COLO829 (cell line): ENCODE measurements at places on chromosomes 2 and 18.

GRCh38 chr2:88669482-88670214 is 21.8 kb upstream of the RPIA start:
- peak; percentile 66 for DNase-seq

DNA sequence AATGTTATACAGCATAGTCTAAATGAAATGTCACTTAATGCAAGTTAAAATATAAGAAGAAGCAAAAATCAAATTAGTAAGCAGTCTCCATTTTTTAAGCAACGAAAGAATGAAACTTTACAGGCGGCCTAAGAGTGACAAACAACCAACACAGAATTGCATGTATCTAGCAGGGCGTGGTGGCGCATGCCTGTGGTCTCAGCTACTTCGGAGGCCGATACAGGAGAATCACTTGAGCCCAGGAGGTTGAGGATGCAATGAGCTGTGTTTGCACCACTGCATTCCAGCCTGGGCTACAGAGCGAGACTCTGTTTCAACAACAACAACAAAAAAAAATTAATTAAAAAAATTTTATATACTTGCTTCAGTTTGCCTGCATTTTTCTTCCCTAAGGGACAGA is 16.6 kb downstream of the RBMS1 start:
- DNase-seq = no peak

DNA sequence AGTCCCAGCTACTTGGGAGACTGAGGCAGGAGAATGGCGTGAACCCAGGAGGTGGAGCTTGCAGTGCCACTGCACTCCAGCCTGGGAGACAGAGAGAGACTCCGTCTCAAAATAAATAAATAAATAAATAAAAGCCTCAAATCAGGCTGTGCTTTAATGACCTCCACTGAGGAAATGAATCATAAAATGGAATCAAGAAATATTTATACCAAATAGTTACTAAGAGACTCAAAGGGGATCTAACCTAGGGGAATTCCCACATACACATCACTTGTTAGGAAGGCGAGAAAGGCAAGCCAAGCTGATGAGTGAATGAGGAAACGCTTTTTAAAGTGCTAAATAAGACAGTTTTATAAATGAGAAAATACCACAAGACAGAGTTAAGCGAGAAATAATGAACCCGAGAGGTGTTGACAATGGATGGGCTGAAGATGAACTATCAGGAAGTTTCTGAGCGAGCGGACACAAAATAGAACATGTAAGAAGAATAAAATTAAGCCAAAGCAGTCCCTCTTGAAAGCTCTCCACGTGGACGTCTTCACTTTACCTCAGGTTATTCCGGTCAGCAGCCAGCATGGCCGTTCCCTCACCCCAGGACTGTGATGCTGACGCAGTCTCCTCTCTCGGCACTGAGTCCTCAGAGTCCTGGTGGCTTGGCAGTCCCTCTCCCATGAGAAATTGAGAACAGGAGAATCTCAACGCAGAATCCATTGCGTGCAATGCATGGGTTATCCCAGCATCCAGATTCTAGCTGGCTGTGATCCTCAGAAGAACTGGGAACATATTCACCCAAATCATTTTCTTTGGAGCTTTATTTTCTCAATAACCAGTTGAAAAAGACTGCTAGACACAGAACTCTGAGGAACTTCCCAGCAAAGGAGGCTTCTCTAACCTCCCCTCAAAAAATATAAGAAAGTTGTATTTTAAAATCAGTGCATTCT is 22.3 kb downstream of the PXDN start:
- DNase-seq = peak; percentile 17

- DNase-seq = no peak
Measured at GRCh38 chr2:191246820-191247380, 1.7 kb downstream of the MYO1B start.

DNA sequence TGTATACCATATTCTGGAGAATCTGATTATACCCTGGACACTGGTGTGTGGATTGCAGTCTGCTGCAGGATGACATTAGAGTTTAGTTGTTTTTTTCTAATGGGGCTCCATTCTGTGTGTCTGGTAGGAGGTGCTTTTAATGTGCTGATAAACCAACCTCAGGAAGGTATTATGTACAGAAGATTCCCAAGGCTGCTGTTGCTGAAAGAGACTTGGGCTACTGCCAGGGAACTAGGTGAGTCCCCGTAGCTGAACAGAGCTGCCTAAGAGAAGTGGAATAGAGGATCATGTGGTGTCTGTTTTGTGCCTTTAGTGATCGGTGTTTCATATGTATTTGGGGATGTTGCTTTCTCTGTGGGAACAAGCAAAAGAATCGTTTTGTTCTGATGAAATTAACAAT is 16.5 kb downstream of the SPATA3 start:
- DNase-seq = no peak

GRCh38 chr2:1787755-1788477 is 43.6 kb upstream of the PXDN start:
- DNase-seq = no peak

GRCh38 chr18:76562286-76563122 is 67.5 kb upstream of the ZNF516 start:
- DNase-seq = no peak

DNA sequence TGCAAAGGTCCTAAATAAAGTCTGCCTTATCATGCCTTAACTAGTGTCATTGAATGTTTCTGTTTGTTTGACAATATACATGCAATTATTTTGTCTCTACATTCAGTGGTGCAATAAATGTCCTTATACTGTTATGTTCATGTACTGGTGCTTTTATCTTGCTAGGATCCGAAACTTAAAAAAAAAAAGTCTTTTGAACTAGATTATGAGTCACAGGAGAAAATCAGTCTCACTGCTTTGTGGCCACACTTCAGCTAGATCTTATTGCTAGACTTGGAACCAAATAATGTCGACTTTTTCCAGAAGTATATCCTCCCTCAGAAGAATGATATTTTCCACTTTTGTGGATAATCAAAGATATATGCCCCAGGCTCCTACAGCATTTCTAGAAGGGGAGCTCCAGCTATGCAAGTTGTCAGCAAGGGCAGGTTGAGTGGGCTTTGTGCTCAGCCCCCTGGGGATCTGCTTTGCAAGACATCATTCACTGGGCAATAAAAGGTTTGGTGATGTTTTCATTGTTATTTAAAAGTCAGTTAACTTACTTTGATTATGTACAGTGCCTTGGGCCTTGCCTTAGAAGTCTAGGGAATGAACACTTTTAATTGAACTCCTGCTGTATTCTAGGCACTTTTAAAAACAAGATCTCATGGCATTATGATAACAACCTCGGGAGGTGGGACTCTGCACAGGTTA is 157.1 kb upstream of the LRRTM1 start:
- no peak for DNase-seq

DNA sequence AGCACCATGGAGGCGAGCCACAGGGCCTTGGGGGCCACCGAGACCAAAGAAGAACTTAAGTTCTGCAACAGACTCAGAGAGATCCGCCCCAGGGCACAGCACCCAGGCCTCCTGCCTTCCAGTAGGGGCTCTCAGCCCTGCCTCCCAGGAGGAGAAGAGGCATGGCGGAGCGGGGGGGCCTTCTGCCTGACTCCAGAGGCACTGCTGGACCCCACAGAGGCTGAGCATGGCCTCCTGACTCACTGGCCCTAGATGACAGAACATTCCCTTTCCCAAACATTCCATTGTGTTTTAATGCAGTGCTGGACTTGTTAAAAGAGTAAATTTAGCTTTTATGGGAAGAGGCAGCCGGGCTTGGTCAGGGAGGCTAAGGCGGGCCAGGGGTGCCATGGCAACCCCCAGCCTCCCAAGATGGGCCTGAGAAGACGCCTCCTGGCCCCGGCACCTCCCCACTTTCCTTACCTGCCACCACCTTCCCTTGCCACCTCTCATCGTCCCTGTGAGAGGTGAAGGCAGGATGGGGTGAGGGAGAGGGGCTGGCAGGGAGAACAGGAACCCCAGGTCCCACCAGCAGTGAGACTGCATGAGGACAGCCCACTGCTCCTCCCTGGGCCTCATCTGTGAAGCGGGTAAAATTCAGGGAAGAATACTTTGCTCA is 65.4 kb downstream of the SMAD7 start:
- DNase-seq = no peak

GRCh38 chr2:5145801-5146200 is 546.4 kb upstream of the SOX11 start:
- DNase-seq = no peak
